Activated T-cell treated with anti-CD3 and anti-CD28 coated beads for 24 hours (primary cell): ENCODE measurements at places on chromosomes 1 and 21.

DNA sequence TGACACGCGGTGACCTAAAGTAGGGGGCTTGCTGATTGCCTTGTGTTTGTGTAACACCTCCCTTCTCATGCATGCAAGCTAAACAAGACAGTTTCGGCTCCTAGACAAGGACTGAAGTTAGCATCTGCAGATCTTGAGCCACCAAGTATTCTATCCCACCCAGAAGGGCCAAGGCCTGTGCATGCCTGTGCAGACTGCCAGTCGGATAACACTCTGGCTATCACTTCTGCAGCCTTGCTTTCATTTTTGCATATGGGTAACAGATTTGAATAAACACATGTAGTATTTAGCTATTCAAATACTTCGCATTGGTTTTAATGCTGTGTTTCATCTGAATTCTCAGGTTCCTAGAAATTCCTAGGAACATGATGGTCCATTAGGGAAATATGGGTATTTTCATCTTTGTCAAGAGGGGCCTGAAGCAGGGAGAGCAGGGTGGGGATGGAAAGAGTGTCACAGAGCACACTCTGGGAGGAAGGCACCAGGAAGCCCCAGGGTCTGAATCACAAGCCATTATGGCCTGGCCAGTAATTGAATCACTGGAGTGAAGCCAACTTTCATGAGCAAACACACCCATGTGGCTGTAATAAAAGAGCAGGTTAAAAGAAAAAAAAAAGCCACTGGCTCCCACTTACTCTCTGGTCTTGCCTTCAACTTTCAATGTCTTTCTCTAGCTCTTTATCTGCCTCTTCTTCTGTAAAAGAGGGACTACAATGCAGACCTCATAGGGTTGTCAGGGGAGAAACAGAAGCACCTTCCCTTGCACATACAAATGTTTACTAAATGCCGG, 28.3 kb downstream of the GADD45A start:
- DNase-seq = no peak

DNA sequence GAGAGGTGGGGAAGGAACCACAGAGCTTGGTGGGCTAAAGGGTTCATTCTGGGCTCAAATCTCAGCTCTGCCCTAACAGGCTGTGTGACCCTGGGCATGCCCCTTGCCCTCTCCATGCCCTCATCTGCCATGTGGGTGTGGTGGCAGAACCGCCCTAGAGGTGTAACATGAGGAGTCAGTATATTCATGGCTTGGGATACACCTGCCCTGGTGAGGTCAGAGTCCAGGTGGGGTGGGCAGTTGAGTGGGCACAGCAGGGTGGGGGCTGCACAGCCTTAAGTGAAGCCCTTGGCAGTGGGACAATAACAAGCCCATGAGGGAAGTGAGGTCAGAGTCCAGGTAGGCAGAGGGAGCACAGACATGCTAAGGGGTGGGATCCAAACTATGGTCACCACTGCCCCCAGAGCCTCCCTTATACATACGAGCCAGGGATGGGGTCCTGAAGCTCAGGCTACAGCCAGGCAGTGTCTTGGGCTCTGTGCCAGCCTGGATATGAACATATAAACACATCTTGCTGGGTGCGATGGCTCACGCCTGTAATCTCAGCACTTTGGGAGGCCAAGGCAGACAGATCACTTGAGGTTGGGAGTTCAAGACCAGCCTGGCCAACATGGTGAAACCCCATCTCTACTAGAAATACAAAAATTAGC, 59.0 kb upstream of the EFHD2 start:
- no peak for DNase-seq

GRCh38 chr1:20708057-20708456, 9.8 kb downstream of the KIF17 start:
- DNase-seq = no peak

DNA sequence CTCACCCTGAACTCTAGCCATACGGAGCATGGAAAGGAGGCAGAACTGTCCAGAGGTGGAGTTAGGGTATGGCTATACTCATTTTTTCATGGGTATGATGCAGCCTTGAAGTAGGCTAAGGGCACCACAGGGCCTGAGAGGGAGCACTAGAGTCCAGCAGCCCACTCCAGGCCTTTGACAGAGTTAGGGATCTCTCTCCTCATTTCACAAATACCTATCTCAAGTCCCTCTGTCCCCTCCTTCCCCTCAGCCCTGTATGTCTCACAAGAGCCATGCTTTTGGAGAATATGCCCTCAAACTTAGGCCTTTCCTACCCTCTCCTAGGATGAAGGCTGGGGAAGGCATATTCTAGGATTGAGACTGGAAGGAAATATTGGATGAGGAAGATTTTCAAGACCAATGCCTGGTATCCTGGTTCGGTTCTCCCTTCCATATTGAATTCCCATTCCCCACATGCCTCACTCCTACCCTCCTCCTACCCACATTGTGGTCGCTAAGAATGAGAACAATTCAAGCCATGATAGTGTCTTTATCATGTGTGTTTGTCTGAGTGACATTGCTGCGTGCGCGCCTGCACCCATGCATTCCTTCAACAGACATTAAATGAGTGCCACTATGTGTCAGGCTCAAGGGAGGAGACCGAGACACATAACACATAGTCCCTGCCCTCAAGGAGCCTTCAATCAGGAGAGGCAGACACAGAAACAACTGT, 2.6 kb upstream of the NECTIN4 start:
- DNase-seq = no peak

DNA sequence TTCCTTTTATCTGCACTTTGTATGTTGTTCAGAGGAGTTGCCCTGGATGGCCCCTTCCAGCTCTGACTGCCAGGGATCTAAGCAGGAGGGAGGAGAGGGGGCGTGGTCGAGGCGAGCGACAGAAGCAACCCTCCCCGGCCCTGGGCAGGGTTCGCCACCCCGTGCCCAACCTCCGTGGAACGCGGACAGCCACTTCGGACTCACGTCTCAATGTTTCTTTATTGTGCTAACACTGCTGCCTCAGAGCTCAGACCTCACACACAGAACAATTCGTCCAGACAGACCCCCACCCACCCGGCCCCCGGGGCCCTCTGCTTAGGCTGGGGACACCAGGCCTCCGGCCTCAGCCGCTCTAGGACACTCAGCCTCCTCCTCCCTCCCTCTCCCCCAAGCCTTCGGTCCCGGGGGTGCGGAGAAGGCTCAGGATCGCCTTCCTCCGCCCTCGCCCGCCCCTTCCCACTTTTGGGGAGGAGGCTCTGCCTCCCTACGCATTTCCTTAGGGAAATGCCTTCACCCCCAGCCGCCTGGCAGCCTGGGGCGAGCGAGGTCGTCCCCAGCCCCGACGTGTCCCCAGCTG, 8.3 kb downstream of the VSIG8 start:
- no peak for DNase-seq

DNA sequence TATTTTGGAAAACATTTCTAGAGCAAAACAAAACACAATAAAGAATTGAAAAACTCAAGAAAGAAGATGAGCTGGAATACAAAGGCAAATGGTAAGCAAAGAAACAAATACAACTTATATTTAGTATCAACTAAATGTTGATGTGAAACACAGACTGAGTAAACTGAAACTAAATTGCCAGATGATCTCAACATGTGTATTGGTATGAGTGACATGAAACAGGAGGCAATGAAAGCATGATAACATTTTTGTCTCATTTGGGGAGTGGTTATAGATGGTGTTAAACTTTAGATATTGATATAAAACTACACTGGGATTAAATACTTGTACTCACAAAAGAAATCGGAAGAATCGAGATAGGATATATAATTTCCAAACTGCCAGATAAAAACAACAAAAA, 805.6 kb upstream of the CXADR start:
- DNase-seq = no peak

DNA sequence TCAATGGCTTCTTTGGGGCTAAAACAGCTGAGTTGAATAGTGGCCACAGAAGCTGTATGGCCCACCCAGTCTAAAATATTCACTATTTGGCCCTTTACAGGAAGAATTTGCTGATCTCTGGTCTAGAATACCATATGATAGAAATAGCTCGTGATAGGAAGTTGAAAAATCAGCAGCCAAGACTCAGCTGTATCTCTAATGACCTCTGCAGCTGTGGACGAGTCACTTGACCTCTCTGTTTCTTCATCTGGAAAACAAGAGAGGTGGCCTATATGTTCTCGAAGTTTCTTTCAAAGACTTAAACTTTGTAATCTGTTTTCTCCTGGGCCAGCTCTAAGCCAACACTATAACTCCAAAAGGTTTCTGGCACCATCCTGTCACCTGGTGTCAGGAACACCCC, 129.2 kb downstream of the ZBTB18 start:
- no peak for DNase-seq

DNA sequence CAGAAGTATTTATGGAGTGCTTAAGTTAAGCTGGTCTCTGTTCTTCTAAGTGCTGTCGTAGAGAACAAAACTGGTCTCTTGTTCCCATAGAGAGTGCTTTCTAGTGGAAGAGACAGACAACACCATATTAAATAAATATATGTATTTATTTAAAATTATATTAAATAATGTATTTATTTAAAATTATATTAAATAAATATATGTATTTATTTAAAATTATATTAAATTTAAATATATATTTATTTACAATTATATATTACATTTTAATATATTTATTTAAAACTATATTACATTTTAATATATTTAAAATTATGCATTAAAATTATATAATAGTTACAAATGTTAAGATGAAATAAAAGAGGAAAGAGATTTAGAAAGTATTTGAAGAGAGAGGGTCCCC, 175.5 kb upstream of the OLFM3 start:
- no peak for DNase-seq

GRCh38 chr1:53442299-53442698, 16.9 kb upstream of the DMRTB1 start:
- DNase-seq = no peak

DNA sequence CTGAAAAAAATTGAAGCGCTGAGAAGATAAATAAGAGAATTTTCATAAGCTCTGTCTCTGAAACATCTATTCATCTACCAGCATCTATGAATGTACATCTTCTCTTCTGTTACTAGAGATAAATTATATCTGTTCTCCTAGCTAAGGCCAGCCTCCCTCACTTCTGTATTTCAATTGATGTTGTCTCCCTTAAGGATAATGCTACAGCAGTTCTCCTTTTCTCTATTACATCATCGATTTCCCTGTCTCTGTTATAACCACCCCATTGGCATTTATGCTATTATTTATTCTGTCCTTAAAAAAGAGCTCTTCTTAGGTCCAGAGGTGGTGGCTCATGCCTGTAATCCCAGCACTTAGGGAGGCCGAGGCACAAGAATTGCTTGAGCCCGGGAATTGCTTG, 42.9 kb upstream of the TMCO2 start:
- DNase-seq = no peak

DNA sequence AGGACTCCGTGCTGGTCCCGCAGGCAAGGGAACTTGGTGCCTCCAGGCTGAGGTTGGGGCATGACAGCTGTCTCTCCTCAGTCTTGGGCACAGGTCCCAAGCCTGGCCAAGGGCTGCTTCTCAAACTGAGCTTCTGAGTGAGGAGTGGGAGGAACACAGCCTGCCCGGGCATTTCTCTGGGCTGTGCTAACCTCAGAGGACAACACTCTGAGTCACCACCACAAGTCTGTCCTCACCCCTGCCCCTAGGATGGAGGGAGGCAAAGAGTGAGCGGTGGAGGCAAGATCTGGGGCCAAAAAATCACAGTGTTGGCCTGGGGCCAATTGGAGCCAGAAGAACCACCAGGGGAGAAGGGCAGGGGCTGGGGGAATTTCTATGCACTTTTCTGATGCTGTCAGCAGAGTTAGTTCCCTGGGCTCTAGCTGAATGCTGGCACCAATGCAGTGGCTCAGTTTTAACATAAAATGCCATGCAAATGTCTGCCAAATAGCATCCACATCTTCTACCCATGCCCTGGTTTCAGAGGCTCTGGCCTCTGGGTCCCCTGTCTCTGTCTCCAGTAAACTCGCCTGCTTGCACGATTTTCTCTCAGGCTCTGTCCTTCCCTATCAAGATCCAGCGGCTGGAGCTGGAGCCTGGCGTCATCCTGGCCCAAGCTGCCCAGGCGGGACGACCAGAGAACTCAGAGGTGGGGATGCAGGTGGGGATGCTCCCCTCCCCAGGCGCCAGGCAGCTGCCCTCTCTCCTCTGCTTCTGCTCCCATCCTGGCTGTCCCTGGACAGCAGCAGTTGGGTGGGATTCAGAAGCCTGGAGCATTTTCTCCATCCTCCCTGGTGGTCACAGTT, 11.0 kb upstream of the CDK18 start:
- no peak for DNase-seq

DNA sequence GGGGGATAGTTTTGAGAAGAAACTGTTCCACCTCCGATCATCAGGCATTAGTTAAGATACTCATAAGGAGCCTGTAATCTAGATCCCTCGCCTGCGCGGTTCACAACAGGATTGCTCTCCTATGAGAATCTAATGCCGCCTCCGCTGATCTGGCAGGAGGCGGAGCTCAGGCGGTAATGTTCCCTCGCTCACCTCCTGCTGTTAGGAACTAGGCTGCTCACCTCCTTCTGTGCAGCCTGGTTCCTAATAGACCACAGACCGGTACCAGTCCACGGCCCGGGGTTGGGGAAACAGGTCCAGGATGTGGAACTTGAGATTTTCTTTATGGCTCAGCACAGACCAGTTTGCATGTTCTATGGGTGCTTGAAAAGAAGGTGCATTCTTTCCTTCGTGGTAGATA, 27.2 kb upstream of the FAM3B start:
- no peak for DNase-seq

- no peak for DNase-seq
Measured at GRCh38 chr1:20318521-20318920, 27.8 kb downstream of the VWA5B1 start.

- no peak for DNase-seq
Measured at GRCh38 chr1:96498744-96499340, 222.7 kb upstream of the PTBP2 start.

DNA sequence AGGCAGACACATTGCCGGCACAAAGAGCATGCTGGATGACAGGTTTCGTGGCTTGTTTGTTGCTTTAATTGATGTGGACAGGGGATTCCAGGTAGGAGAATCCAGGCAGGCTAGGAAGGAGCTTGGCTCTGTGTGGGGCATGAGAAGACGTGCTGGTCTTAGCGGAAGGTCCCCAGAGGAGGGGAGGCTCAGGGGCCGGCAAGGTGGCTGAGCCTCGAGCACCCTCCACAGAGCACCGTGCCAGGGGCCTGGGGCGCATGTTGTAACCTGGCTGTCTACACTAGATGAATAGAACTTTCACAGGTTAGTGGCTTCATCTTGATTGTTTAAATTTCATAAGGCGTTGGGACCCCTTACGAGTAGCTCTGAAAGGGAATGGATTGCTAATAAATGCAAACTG, 223.1 kb downstream of the CAMTA1 start:
- no peak for DNase-seq

GRCh38 chr1:94739521-94740061, 80.6 kb upstream of the SLC44A3 start:
- DNase-seq = no peak

DNA sequence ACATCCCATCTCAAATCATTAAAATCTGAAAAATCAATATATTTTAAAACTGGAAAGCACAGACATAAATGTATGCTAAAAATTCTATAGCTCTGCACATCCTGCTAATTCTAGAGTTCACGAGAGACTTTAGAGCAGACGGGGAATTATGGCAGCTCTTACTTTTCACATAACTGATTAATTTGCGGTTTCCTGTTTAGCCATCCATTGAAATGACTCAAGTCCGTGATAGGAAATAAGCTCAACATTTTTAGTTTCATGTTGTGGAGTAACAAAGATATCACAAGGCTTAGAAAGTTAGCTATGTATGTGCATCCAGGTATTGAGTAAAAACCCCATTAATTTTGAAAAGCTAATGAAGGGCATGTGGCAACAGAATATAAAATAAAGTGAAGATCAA, 123.2 kb downstream of the SMYD2 start:
- no peak for DNase-seq

- no peak for DNase-seq
Measured at GRCh38 chr1:41362357-41362721, 1.1 kb downstream of the FOXO6 start.
